SW 1271 (cell line): ENCODE measurements at places on chromosomes 4 and X.
A peak's percentile ranks its signal among the peaks of the same experiment; 100 is the strongest.

DNA sequence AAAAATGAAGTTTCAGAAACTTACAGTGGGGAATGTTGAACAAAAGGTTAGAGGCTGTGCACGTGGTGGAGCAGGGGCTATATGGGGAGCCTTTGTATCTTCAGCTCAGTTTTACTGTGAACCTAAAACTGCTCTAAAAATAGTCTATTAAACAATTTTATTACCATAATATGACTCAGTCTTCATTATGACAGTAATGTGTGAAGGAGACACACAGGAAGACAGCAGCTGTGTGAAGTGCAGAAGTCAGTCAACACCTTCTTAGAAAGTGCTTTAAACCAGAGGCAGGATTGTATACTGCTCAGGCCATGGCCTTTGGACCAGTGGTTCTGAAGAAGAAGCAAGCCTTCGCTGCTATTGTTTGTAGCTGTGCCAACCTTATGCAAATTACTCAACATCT is 89.7 kb downstream of the ARHGAP10 start:
- no peak for DNase-seq

DNA sequence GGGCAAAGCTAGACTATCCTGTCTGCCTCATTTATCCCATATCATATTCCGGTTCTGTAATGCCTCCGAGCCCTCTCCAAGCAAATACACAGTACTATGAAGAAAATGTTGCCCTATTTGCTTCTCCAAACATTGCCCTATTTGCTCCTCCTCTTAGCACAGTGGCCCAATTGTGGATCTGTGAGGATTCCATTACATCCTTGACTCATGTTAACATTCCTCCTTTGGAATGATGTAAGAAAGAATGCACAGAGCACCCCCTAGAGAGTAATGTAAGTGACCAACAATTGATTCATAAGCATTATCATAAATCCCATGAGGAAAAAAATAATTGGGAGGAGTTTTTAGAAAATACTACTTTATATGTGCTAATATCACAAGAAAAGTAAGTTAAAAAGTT is 11.3 kb upstream of the BTC start:
- DNase-seq, result peak; percentile 5

DNA sequence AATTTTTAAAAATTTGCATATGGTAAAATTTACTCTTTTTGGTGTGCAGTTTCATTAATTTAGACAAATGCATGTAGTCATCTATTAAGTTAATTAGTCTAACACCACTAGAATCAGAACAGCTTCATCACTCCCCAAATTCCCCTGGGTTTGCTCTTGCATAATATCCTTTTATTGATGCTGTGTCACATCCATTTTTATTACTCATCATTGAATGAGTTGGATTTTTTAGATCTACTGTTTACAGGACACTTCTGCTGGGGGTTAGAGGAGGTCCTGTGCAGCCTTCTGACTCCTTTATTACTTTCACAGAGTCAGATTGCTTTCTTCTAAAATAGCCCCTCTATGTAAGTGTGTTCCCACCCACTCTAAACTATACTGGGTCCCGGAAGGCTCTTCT is 65.9 kb downstream of the MTHFD2L start:
- no peak for DNase-seq

GRCh38 chrX:39677978-39678791 is 419.6 kb downstream of the BCOR start:
- DNase-seq, result no peak

GRCh38 chr4:135240796-135241195 is 1039.2 kb upstream of the PABPC4L start:
- no peak for DNase-seq

DNA sequence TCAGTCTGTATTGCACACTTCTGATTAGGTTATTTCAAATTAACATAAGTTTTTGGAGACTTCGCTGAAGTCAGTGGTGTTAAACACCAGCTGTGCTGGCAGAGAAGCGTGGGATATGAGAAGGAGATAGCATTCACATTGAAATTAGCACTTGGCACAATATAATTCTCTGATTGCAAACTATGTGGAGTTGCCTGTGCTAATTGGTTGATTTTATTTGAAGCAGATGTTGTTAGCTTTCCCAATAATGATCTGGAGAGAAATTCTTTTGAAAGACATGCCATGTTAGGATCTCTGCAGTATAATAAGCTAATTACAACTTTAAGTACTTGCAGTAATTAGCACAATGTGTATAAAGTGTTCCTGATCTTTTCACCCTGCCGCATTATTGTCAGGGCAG is 367.4 kb upstream of the ARX start:
- DNase-seq, result no peak

DNA sequence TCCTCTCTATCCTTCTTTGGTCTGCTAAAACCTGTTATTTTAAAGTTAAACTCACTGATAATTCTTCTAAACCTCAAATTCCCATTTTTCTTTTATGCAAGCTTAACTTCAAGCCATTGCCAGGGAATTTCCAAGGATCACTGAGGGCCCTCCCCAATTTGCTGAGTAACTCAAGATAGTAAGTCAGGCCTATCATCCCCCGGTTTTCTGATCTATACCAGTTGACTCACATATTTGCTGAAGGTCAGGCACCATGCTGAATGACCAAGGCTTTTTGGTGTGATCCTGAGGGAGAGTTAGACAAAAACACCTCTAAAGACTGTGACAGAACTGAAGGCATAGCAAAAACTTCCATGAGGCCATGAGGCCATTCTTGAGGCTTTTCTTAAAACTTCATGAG is 1301.9 kb downstream of the PCDH7 start:
- DNase-seq, result no peak

DNA sequence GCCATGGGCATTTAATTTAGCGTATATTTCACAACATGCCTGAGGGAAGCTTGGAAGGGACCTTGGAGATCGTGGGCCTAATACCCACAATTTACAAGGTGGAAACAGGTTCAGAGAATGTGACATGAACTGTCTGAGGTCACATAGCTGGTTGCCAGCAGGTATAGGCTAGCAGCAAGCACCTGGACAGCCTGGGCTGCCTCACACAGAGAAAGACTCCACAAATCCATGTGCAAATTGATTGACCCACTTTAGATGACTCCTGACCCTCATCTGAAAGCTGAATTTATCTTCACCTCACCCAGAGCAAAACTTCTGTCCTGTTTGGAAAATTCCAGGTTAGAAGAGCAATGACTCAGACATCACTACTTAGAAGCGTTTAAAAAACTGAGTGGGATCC is 5.8 kb downstream of the PTTG2 start:
- no peak for DNase-seq

GRCh38 chr4:78749972-78750727 is 26.0 kb upstream of the BMP2K start:
- DNase-seq, result no peak

DNA sequence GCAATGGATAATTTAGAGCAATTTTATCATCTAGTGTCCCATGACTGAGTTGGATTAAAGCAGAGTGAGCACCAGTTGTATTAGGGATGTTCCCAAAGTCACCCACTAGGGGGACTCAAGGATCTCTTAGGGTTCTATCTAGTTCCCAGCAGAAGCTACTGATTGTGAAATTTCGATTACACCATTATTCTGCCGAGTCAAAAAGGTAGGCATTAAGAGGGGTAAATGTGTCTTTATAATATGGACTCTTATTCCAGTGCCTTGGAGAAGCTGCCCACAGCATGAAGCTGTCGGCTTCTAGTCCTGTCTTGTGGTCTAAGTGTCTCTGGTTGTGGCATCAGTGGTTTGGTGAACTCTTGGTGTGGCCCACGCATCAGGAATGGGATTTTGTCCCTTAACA is 53.3 kb downstream of the RGS12 start:
- peak; percentile 47 for DNase-seq

- no peak for DNase-seq
Observed at GRCh38 chrX:94288325-94288724, 614.3 kb downstream of the FAM133A start.

- no peak for DNase-seq
Observed at GRCh38 chrX:136237074-136237473, 14.1 kb downstream of the MAP7D3 start.

GRCh38 chr4:92814677-92815076 is 510.9 kb downstream of the GRID2 start:
- DNase-seq, result no peak

GRCh38 chr4:39118034-39118658 is 56.1 kb downstream of the KLHL5 start:
- DNase-seq, result no peak

DNA sequence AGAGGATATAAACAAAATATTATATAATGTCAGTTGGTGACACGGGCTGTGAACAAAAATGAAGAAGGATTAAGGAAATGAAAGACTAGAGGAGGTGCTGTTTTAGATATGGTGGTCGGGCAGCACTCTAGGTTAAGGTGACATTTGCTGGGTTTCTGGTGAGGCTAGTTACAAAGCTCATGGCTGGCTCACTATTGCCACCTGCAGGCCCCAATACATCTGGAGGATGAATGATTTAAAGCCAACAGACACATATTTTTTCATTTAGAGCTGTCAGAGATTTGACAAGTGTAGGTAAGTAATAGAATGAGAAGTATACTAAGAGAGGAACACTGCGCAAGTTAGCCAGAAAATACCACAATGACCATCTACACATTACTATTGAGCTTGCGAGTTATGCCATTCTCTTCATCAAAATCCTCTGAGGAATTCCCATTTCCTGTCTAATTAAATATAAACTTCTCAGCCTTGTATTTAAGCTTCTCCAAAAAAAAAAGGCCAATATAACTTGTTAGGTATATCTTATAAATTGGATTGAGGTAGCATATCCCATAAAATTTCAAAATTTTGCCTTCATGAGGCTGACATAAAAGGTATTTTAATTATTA is 6.4 kb upstream of the FGG start:
- peak; percentile 29 for DNase-seq

- no peak for DNase-seq
Observed at GRCh38 chr4:86608757-86609375, 14.8 kb downstream of the PTPN13 start.

DNA sequence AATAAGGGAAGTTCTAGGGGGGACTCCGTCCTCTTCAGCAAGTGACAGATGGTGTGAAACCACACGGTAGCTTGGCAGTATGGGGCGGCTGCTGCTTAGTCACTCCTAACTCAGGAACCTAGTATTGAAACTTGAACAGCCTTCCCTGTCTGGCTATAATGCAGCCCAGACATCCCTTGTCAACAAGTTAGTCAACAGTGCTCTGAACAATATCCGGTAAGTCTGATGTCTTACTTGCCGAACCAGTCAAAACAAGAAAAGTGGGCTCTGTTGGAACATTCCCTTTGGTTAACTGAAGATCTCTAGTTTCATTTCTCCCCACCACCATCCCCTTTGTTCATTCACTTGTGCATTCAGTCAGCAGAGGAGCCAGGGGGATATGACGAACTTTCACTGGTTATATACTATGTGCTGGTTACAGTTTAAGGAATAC is 18.7 kb upstream of the CXCL13 start:
- no peak for DNase-seq

DNA sequence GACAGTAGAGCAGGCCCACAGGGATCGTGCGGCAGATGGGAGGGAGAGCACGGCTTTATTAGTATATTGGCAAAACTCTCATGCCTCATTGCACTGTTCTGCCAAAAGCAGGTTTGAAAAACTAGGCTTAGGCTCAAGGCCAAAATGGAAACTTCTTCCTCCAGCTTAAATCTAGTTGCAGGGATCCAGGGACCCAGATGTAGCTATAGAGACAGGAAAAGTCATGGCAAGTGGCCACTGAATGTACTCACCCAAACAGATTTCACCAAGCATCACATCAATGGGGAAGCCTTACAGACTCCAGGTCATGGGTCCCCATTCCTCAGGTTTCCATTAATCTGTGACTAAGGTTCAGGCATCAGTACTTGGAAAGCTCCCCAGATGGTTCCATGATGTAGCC is 149.2 kb downstream of the STK32B start:
- no peak for DNase-seq

DNA sequence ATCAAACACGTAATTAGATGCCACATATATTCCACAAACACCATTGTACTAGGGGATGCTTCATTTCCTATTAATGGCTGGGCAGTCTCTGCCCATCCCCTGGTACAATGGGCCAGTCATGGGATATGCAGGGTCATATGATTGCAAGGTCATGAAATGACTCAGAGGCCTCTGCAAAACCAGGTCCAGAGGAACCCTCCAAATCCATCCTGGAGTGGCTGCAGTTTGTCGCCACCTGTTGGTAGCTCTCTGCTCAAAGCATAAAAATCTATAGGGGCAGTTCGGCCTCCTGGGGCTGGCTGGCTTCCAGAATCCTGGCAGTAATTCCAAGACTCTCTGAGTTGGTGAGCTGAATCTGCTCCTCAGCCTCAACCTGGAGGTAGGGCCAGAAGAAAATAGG is 22.9 kb upstream of the PUDP start:
- DNase-seq, result no peak

DNA sequence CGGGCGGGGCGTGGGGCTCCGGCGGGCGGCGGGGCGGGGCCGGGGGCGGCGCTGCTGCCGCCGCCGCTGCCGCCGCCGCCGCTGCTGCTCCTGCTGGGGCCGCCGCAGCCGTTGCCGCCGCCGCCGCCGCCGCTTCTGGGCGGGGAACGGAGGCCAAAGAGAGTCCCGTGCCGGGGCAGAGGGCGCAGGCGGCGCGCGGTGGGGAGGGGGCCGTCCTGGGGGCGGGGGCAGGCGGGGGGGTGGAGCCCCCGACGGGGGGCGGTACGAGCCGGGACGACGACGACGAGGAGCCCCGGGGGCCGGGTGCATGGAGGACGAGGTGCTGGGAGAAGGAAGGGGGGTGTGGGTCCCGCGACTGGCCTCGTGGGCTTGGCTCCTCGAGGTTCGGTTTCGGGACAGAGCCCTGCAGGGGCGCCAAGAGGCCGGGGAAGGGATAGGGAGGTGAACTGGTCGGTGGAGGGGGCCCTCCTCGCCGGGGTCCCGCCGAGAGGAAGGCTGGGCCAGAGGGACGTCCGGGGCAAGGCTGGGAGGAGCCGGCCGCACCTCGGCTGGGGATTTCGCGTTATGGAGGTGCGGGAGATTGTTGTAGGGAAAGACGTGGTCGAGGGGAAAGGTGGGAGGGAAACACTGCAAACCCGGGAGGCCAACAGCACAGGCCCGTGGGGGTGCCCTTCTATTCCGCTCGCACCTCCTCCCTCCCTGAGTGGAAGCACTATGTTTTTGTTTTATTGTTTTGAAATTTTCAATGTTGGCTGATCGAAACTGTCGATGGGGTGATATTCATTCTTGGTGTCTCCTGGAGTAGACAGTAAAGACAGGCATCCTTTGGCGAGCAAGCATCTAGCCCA is 1.9 kb downstream of the BCORL1 start:
- no peak for DNase-seq

DNA sequence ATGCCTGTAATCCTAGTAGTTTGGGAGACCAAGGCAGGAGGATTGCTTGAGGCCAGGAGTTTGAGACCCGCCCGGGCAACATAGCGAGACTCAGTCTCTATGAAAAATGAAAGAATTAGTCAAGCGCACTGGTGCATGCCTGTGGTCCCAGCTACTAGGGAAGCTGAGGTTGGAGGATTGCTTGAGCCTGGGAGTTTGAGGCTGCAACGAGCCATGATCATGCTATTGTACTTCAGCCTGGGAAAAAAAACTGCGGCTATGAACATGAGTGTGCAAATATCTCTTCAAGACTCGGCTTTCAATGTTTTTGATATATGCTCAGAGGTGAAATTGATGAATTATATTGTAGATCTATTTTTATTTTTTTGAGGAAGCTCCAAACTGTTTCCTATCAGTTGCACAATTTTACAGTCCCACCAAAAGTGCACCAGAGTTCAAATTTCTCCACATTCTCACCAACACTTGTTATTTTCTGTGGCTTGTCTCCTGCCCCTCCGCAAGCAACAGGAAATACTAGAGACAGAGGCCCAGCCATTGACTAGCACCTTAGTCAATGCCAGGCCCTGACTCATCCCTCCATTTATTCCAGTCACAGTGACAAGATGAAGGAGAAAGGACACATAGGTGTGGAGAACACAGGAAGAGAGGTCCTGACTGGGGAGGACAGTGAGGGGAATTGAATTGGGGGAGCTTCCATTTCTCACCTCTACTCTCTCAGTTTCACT is 33.1 kb upstream of the ZNF41 start:
- DNase-seq, result peak; percentile 11

GRCh38 chr4:170198747-170199146 is 109.0 kb upstream of the AADAT start:
- no peak for DNase-seq
